ENCODE measurements at places on chromosomes 12 and 14.

GRCh38 chr14:58562141-58562540 lies 75.6 kb upstream of the DACT1 start:
- no peak for DNase-seq

- no peak for DNase-seq
Observed at GRCh38 chr14:30988509-30988908, 36.9 kb upstream of the AP4S1 start.

- DNase-seq: no peak
Observed at GRCh38 chr12:24742378-24742777, 206.5 kb downstream of the BCAT1 start.

DNA sequence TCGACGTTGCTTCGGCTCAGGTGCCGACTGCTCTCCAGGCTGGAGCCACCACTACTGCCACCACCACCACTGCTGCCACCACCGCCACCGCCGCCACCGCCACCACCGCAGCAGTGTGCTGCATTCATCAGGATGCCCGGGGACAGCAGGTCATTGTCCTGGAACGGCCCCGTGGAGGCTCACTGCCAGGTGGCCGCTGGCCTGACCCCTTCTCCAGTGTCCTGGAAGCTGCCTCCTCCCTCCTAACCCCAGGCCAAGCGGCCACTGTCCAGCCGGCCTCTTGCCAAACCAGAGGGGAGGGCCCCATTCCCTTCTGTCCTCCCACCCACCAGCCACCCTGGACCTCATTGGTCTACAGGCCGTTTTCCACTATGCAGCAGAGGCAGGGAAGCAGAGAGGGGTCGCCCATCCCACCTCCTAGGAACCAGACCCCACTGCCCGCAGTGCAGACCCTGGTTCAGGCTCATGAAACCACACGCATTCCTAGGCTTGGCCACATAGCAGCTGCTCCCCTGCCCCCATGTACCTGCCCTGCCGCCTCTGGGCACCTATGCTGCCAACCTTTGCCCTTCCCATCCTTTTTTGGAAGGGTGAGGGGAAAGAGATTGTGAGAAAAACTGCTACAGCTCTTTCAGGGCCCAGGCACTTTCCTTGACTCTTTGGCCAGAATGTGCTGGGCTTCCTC lies 15.2 kb downstream of the ARL6IP4 start:
- DNase-seq: no peak

GRCh38 chr12:573232-573631 lies 90.0 kb downstream of the NINJ2 start:
- DNase-seq: no peak

- DNase-seq: no peak
Observed at GRCh38 chr12:110224379-110225304, 56.4 kb upstream of the ATP2A2 start.

DNA sequence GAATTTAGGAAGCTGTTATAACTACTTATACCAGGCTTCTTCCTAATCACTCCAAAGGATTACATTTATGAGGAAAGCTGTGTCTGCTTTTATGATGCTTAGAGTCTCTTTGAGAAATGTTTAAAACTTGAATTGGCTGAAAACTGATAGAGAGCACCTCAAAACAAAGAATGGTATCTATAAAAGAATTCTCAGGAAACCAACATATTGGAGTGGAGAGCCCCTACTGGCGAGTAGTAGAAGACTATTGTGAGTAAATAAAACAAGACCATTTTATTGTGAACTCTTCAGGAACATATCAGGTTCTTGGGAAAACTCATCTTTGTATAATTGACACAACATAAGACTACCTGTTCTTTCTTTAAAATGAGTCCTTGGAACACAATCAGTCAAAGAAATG lies 578.6 kb downstream of the RERGL start:
- no peak for DNase-seq

DNA sequence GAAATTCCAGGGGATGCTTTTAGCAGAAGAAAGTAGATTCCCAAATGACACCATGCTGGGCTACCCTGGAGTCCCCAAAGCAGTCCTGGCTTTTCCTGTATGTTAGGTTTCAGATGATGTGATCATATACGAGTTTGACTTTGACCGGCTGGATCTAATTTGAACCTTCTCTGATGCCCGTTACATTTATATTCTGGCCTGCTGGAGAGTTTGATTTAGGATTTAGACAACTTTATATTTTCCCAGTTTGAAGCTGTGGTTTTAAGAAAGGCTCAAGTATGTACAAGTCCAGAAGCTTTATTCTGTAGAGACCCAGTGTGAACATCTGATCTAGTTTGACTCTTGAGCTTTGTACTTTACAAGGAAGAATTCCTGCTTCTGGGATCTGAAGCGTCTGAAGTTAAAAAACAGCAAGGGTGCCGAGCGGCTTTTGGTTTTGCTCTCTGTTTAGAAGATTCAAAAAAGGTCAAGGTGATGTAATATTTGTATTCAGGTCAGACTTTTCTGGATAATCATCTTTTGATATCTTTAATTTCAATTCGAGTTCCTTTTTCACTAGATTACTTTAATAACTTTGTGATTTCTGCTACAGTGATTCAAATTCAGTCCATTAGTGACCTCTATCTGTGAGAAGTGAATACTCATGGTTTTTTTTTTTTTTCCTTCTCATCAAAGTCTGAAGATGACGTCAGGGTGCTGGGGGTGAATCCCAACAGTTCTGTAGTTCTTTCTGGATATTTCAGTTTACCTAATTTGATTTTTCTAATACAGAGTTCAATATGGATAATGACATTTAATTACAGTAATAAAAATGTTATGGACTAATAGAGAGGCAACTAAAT lies 6.3 kb downstream of the FLRT2 start:
- DNase-seq: no peak

DNA sequence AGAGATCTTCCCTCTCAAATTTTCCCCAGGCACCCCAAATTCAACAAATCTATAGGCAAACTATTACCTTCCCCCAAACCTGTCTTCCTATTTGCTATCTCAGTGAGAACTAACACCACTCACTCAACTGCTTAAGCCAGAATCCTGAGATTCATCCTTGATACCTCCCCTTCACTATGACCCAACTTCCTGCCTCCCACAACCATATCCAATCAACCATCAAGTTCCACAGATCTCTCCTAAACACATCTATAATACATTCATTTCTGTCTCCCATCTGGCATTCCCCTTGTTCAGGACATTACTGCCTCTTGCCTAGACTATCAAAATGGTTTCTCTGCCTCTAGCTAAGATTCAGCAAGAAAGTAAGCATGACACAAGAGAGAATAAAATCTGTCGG lies 21.3 kb downstream of the YAF2 start:
- DNase-seq: no peak

GRCh38 chr14:103495854-103496253 lies 26.8 kb downstream of the CKB start:
- no peak for DNase-seq

GRCh38 chr14:51386983-51387735 lies 147.1 kb downstream of the TMX1 start:
- DNase-seq: no peak

- no peak for DNase-seq
Observed at GRCh38 chr12:41364211-41364610, 176.1 kb downstream of the PDZRN4 start.

GRCh38 chr12:14952299-14952921 lies 9.0 kb downstream of the ARHGDIB start:
- no peak for DNase-seq

GRCh38 chr14:98966475-98967162 lies 305.4 kb downstream of the BCL11B start:
- no peak for DNase-seq

DNA sequence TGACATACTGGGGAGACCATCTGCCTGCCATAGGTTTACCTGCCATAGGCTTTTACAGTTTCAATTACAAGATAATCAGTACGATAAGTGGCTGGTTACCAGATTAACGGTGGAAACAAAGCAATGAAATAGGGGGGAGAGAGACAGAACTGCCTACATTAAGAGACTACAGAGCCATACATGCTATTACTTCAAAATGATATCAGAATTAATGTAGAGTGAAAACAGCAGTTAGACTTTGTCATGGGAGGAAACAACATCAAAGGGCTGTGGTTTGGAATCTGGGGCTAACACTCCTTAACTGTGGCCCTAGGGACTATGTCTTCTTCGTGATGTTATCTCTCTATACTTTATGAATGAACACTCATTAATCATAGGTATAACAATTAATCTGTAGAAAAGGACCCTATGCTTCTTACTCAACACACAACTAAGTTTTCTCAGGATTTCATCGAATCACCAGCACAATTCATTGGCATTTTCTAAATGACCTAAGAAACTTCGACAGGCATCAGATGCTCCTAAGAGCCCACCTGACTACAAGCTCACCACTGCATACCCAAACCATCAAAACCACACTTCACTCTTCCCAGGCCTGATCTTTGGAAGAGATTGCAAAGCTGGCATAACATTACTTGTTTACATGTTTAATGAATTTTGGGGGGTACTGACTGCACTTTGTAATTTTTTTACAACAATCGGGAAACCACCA lies 475.6 kb upstream of the SOX5 start:
- no peak for DNase-seq

- DNase-seq: no peak
Observed at GRCh38 chr14:103443111-103443510, 57.9 kb downstream of the MARK3 start.

GRCh38 chr14:62674563-62675237 lies 370.6 kb downstream of the KCNH5 start:
- DNase-seq: no peak

- DNase-seq: no peak
Observed at GRCh38 chr14:37417833-37418232, 177.2 kb downstream of the FOXA1 start.

DNA sequence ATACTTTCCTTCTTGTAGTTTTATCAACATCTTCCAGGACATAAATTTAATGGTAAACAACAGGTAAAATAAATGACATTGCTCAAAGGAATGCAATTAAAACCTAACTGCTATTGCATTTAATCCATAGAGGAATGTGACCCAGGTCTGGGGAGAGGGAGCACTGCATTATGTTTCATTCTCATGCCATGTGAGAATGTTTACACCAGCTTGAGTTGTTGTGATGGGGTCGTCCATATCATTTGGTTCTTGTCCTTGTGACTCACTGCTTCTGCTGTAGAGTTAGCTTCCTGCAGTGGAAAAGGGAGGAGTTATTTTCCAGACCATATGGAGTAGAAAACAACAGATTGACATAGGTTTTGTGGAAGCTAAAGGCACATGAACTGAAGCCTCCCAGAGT lies 129.3 kb upstream of the PMCH start:
- no peak for DNase-seq

GRCh38 chr14:94045101-94045500 lies 19.0 kb downstream of the OTUB2 start:
- DNase-seq: no peak

DNA sequence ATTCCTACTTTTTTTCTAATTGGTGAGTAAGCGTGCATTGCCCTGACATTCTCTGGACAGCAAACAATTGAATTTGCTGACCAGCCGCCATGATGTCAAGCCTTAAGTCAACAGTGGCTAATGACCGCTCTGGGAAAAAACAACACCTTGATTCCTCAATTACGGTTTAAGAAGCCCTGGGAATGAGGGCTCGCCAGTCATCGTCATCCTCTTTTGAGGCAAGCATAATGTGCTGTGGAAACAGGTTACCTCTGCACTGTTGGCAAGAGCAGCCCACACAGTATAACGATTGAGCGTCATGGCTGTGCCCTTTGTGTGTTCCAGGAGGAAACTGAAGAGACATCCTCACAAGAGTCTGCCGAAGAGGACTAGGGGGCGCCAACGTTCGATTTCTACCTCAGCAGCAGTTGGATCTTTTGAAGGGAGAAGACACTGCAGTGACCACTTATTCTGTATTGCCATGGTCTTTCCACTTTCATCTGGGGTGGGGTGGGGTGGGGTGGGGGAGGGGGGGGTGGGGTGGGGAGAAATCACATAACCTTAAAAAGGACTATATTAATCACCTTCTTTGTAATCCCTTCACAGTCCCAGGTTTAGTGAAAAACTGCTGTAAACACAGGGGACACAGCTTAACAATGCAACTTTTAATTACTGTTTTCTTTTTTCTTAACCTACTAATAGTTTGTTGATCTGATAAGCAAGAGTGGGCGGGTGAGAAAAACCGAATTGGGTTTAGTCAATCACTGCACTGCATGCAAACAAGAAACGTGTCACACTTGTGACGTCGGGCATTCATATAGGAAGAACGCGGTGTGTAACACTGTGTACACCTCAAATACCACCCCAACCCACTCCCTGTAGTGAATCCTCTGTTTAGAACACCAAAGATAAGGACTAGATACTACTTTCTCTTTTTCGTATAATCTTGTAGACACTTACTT lies 138.9 kb downstream of the HMGA2 start:
- DNase-seq: no peak

- DNase-seq: no peak
Observed at GRCh38 chr12:122665759-122666158, 37.4 kb downstream of the HCAR2 start.

DNA sequence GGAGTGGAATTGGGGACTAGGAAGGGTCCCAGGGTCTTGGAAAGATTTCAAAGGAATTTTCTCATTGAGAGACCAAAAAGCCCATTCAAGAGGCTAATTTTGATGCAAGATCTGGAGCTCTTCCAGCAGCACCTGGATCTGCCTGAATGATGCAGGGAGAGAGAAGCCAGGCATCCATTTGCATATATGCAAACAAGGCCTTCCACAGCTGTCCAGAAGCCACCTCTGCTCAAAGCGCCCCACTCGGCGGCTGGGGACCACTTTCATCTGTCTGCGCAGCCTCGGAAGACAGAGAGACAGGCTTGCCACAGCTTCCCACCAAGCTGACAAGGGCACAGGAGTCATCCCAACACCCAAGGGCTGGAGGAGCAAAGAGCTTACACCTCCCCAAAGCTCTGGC lies 295.6 kb downstream of the DPF3 start:
- no peak for DNase-seq

DNA sequence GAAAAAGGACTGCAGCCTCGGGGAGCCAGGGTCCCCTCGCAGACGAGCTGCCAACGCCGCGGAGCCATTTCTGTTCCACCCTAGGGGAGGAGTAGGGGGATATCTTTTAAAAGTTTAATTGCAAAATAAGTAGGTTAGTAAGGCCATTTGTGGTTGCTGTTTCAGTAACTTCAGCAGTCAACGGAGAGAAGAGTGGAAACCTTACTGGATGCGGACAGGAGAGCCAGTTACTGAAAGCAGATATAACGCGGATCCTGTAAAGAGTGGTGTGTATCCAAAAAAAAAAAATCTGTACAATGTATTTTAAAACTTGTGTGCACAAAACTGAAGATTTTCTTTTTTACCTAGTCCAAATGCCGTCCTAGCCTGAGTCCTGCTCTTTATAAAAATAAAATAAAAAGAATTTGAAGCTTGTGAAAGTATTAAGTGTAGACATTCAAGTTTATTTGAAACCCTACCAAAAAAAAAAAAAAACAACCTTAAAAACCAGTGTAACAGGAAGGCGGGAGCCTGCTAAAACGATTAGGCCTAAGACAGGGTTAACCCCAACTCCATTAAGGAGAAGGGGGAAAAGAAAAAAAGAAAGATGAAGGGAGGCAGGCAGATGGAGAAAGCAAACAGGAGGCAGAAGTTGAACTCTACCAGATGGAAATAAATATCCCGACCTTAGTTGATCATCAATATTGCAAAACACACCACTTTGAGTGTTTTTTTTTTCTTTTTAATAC lies 1.0 kb upstream of the BTG1 start:
- DNase-seq: no peak

- no peak for DNase-seq
Observed at GRCh38 chr14:69931960-69932359, 52.7 kb downstream of the SMOC1 start.

All from stimulated activated CD8-positive, alpha-beta memory T cell treated with anti-CD3 and anti-CD28 coated beads, Interleukin-15, amount 100 ng/mL, for 48 hours (primary cell).